Gastrocnemius medialis (tissue), 4 donors: ENCODE measurements at places on chromosomes 7 and 10. TPM values are rescaled to one million over a fixed set of nuclear protein-coding genes. Genes with fewer than 3 reads are reported as not detected.

DNA sequence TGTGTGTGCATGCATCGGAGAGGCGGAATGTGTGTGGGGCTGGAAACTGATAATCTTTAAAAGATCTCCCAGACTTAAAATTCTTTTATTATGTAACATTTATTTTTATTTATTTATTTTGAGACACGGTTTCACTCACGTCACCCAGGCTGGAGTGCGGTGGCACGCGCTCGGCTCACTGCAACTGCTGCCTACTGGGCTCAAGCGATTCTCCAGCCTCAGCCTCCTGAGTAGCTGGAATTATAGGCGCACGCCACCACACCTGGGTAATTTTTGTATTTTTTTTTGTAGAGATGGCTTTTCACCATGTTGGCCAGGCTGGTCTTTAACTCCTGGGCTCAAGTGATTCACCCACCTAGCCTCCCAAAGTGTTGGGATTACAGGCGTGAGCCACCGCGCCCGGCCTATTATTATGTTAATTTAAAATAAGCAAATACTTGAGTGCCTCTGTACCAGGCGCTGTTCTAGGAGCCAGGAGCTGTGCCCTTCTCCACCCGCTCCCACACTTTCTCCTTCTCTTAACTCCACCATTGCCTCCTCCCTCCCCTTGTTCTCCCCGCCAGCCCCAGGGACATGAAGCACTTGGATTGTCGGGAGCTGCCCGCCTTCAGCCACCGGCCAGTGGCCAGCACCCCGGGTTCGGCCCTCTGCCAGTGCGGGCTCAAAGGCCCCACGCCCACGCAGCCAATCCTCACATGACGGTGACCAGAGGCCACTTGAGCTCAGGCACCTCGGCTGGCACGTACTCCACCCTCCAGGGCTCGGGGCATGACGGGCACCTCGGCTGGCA, 163.6 kb downstream of the DNAJB6 start:
- no peaks in the 10 kb centered on the region for H3K36me3 ChIP-seq
- no peaks in the 10 kb centered on the region for H3K27me3 ChIP-seq
- DNase-seq: no peak
- H3K27ac ChIP-seq: no peak overlapping the region
- no peaks in the 10 kb centered on the region for H3K4me1 ChIP-seq

- H3K4me3 ChIP-seq: no peak overlapping the region
- H3K4me1 ChIP-seq: no peaks in the 10 kb centered on the region
- H3K27me3 ChIP-seq: no peaks in the 10 kb centered on the region
- no peak overlapping the region for H3K27ac ChIP-seq
These were observed 628.6 kb downstream of the SORCS3 start for GRCh38 chr10:105269689-105270088.

GRCh38 chr7:7321681-7322080, 139.3 kb downstream of the C1GALT1 start:
- peak overlapping the region; percentile 47 for H3K27ac ChIP-seq
- H3K27me3 ChIP-seq: peaks cover 9% of the 10 kb centered on the region
- H3K36me3 ChIP-seq: no peaks in the 10 kb centered on the region

DNA sequence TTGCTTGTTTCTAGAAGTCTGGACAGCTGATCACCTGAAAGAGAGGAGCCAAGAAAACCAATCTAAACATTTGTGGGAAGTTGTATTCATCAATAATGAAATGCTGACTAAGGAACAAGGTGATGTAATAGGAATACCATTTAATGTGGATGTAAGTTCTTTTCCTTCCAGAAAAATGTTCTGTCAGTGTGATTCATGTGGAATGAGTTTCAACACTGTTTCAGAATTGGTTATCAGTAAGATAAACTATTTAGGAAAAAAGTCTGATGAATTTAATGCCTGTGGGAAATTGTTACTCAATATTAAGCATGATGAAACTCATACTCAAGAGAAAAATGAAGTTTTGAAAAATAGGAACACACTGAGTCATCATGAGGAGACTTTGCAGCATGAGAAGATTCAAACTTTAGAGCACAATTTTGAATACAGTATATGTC, 39.8 kb upstream of the ZNF37A start:
- no peak overlapping the region for H3K27ac ChIP-seq
- no peak for DNase-seq
- peaks cover 9% of the 10 kb centered on the region for H3K36me3 ChIP-seq
- H3K4me3 ChIP-seq: no peak overlapping the region
- H3K4me1 ChIP-seq: no peaks in the 10 kb centered on the region
- H3K27me3 ChIP-seq: no peaks in the 10 kb centered on the region

GRCh38 chr7:98394377-98394836, 6.5 kb downstream of the BAIAP2L1 start:
- no peaks in the 10 kb centered on the region for H3K36me3 ChIP-seq
- no peak overlapping the region for H3K27ac ChIP-seq
- no peak for DNase-seq
- H3K4me3 ChIP-seq: no peak overlapping the region
- H3K4me1 ChIP-seq: peaks cover 4% of the 10 kb centered on the region

DNA sequence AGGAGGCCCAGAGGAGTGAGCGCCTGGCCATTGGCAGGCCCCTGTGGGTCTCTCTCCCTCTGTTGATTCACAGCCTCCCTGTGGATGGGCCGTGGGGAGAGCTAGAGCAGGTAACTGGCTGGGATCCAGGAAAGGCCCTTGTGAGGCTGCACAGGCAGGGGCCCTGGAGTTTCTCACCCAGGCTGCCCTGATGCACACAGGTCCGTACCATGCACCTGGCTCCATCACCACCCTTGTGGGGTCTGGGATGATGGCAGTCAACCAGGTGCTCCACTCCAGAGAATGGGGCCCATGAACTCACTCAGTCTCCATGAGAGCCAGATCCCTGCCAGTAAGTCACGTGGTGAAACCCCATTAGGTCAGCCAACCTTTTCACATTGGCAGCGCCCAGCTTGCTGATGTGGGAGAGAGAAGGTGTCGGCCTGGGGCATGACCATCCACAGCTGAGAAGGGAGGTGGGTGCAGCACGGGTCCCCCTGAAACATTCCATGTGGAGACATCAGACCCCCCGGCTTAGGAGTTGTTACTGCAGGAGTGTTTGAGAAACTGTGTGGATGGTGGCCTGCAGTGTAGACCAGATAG, 320.8 kb downstream of the ADARB2 start:
- no peaks in the 10 kb centered on the region for H3K36me3 ChIP-seq
- no peak for DNase-seq
- H3K4me3 ChIP-seq: no peak overlapping the region
- H3K4me1 ChIP-seq: no peaks in the 10 kb centered on the region
- H3K27me3 ChIP-seq: peaks cover 12% of the 10 kb centered on the region

GRCh38 chr10:69412232-69412790, 4.4 kb downstream of the TACR2 start:
- H3K36me3 ChIP-seq: no peaks in the 10 kb centered on the region
- DNase-seq: no peak
- H3K27me3 ChIP-seq: no peaks in the 10 kb centered on the region
- no peak overlapping the region for H3K4me3 ChIP-seq
- H3K4me1 ChIP-seq: peaks cover 13% of the 10 kb centered on the region

GRCh38 chr10:61486738-61487396, 33.7 kb upstream of the TMEM26 start:
- no peak for DNase-seq
- no peak overlapping the region for H3K4me3 ChIP-seq
- H3K27me3 ChIP-seq: no peaks in the 10 kb centered on the region
- H3K36me3 ChIP-seq: no peaks in the 10 kb centered on the region

- no peak overlapping the region for H3K4me3 ChIP-seq
- DNase-seq: no peak
- peaks cover 28% of the 10 kb centered on the region for H3K4me1 ChIP-seq
- H3K27me3 ChIP-seq: no peaks in the 10 kb centered on the region
These were observed 12.7 kb upstream of the BNIP3 start for GRCh38 chr10:131994435-131994834.

GRCh38 chr10:103193820-103194529, 903 bp upstream of the NT5C2 start:
- no peaks in the 10 kb centered on the region for H3K36me3 ChIP-seq
- H3K4me1 ChIP-seq: peaks cover 51% of the 10 kb centered on the region
- peak overlapping the region; percentile 99 for H3K4me3 ChIP-seq
- no peak for DNase-seq
- H3K27ac ChIP-seq: peak overlapping the region; percentile 99

GRCh38 chr10:72567889-72568640, 57.8 kb downstream of the MICU1 start:
- no peak overlapping the region for H3K27ac ChIP-seq
- no peak for DNase-seq
- H3K4me1 ChIP-seq: peaks cover 21% of the 10 kb centered on the region
- H3K27me3 ChIP-seq: no peaks in the 10 kb centered on the region

- DNase-seq: no peak
- H3K36me3 ChIP-seq: no peaks in the 10 kb centered on the region
- no peak overlapping the region for H3K4me3 ChIP-seq
- H3K4me1 ChIP-seq: no peaks in the 10 kb centered on the region
- no peak overlapping the region for H3K27ac ChIP-seq
- no peaks in the 10 kb centered on the region for H3K27me3 ChIP-seq
These were observed 61.4 kb downstream of the FRMPD2 start for GRCh38 chr10:48213047-48213446.

- H3K27ac ChIP-seq: no peak overlapping the region
- DNase-seq: no peak
- H3K27me3 ChIP-seq: no peaks in the 10 kb centered on the region
- H3K4me3 ChIP-seq: no peak overlapping the region
- H3K4me1 ChIP-seq: no peaks in the 10 kb centered on the region
These were observed 5.2 kb downstream of the RBP3 start for GRCh38 chr10:47353351-47353750.

DNA sequence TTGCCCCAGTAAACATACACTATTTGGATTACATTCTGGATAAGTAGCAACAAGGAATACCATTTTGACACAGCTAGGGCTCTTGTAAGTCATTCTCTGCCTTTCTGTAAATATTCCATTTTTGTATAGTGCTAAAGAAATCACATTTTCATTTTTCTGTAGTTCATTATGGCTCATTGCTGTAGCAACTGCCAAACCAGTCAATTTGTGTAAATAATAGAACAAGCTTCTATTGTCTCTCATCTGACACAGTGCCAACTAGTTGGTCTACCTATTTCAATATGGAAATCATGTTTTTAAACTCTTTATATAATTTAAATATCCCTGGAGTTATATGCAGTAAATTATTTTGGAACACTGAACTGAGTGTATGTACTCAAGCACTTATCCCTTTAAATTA, 193.7 kb downstream of the RELN start:
- H3K27ac ChIP-seq: no peak overlapping the region
- no peaks in the 10 kb centered on the region for H3K4me1 ChIP-seq
- no peaks in the 10 kb centered on the region for H3K36me3 ChIP-seq

- no peak for DNase-seq
- no peaks in the 10 kb centered on the region for H3K36me3 ChIP-seq
- H3K4me1 ChIP-seq: no peaks in the 10 kb centered on the region
These were observed 270.1 kb downstream of the PRKG1 start for GRCh38 chr10:51344371-51344770.

- H3K27ac ChIP-seq: no peak overlapping the region
- DNase-seq: no peak
- H3K27me3 ChIP-seq: no peaks in the 10 kb centered on the region
- H3K4me3 ChIP-seq: no peak overlapping the region
These were observed 203.9 kb downstream of the NXPH1 start for GRCh38 chr7:8637322-8637721.

- no peaks in the 10 kb centered on the region for H3K36me3 ChIP-seq
- no peak for DNase-seq
- H3K4me1 ChIP-seq: no peaks in the 10 kb centered on the region
- no peak overlapping the region for H3K27ac ChIP-seq
- no peaks in the 10 kb centered on the region for H3K27me3 ChIP-seq
These were observed 294.3 kb downstream of the CTNNA3 start for GRCh38 chr10:67401711-67402110.

GRCh38 chr7:10579561-10579960, 394.1 kb upstream of the PHF14 start:
- no peaks in the 10 kb centered on the region for H3K27me3 ChIP-seq
- H3K4me1 ChIP-seq: no peaks in the 10 kb centered on the region
- DNase-seq: no peak
- H3K27ac ChIP-seq: no peak overlapping the region

GRCh38 chr10:42864575-42864974, 82.0 kb downstream of the BMS1 start:
- no peak overlapping the region for H3K4me3 ChIP-seq
- H3K36me3 ChIP-seq: no peaks in the 10 kb centered on the region
- peaks cover 7% of the 10 kb centered on the region for H3K4me1 ChIP-seq
- peaks cover 10% of the 10 kb centered on the region for H3K27me3 ChIP-seq
- no peak for DNase-seq

DNA sequence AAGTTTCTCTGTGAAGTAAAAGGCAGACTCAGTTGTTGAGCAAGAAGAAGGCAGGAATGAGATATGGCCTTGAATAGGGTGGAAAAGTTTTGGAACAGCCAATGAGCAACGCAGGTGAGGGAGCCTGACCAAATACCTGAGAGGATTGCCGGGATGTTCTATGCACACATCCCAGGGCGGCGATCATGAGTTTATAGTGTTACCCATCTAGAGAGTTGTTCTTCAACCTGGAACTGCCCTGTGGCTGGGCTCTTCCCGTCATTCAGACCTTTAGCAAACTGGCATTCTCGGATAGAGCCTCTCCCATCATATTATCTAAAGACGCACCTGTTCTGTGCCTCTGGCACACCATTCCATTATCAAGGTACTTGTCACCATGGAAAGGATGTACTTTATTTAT, 103.0 kb upstream of the KIF5B start:
- no peaks in the 10 kb centered on the region for H3K36me3 ChIP-seq
- no peak overlapping the region for H3K27ac ChIP-seq
- DNase-seq: no peak
- H3K4me1 ChIP-seq: no peaks in the 10 kb centered on the region
- H3K4me3 ChIP-seq: no peak overlapping the region

DNA sequence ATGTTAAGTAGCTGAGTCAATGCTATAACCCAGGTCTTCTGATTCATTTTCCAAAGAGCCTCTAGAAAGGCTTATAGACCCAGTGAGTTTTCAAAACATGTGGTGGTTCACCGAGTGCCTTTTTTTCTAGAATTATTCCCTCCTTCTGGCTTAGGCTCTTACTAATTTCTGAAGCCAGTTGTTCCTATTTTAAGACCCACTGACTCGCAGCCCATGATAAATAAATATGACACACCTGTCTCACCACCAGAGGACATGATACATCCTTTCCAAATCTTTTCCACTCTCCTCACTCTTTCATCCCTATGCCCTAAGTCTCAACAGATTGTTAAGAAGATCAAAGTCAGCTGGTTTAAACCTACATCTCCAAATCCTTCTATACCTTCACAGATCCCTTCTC, 126.0 kb upstream of the WNT16 start:
- DNase-seq: no peak
- H3K4me3 ChIP-seq: no peak overlapping the region
- no peaks in the 10 kb centered on the region for H3K36me3 ChIP-seq
- no peaks in the 10 kb centered on the region for H3K27me3 ChIP-seq
- H3K4me1 ChIP-seq: peaks cover 59% of the 10 kb centered on the region

GRCh38 chr10:31011017-31011664, 20.5 kb downstream of the ZNF438 start:
- peak; percentile 82 for DNase-seq
- H3K4me1 ChIP-seq: peaks cover 47% of the 10 kb centered on the region
- no peaks in the 10 kb centered on the region for H3K27me3 ChIP-seq
- H3K27ac ChIP-seq: peak overlapping the region; percentile 72

GRCh38 chr7:6647541-6647940, 10.4 kb downstream of the ZNF316 start:
- H3K4me3 ChIP-seq: no peak overlapping the region
- H3K27me3 ChIP-seq: no peaks in the 10 kb centered on the region
- no peaks in the 10 kb centered on the region for H3K36me3 ChIP-seq
- H3K4me1 ChIP-seq: no peaks in the 10 kb centered on the region
- H3K27ac ChIP-seq: no peak overlapping the region

Gene ANKRD22
- not detected for total RNA-seq

Gene GPR15LG
- not detected for total RNA-seq

Gene DNAJC12
- 8.6 TPM for total RNA-seq

Gene NUTM2D
- total RNA-seq: 0.87 TPM

Gene PTPRZ1
- not detected for total RNA-seq

Gene HOXA11
- total RNA-seq: 7.9 TPM

Gene NDUFA5
- 82.8 TPM for total RNA-seq

Gene ZNF804B
- total RNA-seq: not detected

Gene C7orf57
- not detected for total RNA-seq

Gene EGR2
- 0.40 TPM for total RNA-seq

Gene HGF
- 1.5 TPM for total RNA-seq
